ENCODE measurements at places on chromosomes 13 and 19.

- no peak for DNase-seq
Observed at GRCh38 chr19:4542896-4543841, 3.3 kb upstream of the LRG1 start.

- no peak for DNase-seq
Observed at GRCh38 chr19:4594201-4594600, 34.7 kb upstream of the SEMA6B start.

DNA sequence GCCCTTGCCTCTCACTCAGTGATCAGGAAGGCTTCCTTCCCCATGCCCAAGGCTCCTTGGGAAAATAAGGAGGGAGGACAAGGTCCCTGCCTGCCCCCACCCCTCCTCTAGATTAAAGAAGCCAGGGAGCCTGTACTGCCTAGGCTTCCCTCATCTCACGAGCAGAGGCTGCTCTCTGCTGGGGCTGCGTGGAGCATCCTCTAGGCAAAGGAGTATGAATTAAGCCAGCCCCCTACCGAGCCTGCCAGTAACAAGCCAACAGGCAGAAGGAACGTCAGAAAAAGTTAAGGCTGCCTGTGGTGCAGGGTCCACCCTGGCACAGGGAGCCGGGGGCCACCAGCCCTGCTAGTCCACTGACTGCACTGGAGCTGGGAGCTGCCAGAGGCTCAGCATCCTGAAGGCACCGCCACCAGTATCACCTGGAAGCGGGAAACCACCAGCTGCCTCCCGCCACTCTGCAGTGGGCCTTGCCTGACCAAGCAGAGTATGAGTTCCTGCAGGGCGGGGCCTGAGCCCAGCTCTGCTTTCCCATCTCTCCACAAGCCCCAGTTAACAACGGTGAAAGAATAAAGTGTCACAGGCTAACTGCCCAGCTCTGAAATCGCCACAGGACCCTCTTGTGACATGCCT is 6.8 kb downstream of the NAPA start:
- DNase-seq: no peak

- no peak for DNase-seq
Observed at GRCh38 chr19:16180611-16181010, 4.6 kb upstream of the FAM32A start.

- peak; percentile 73 for DNase-seq
Observed at GRCh38 chr19:1592024-1592754, 476 bp downstream of the MBD3 start.

- DNase-seq: no peak
Observed at GRCh38 chr13:114049026-114049425, 75.2 kb upstream of the C13orf46 start.

GRCh38 chr19:48672994-48673393 is at the start of gene NTN5:
Gene NTN5 (minus strand): TSS chr19:48673017. CDS start chr19:48670986, 2,031 bp downstream.
- no peak for DNase-seq
